ENCODE measurements at places on chromosomes 3 and 15. TPM values are rescaled to one million over a fixed set of nuclear protein-coding genes. Genes with fewer than 3 reads are reported as not detected.

GRCh38 chr15:96272427-96272826 lies 58.1 kb upstream of the NR2F2 start:
- no peak overlapping the region for H3K4me3 ChIP-seq
- no peak for DNase-seq
- no peaks in the 10 kb centered on the region for H3K27me3 ChIP-seq
- H3K27ac ChIP-seq: no peak overlapping the region

GRCh38 chr15:33934396-33934795 lies 33.9 kb upstream of the CHRM5 start:
- H3K36me3 ChIP-seq: no peaks in the 10 kb centered on the region
- DNase-seq: no peak
- no peaks in the 10 kb centered on the region for H3K27me3 ChIP-seq
- H3K27ac ChIP-seq: no peak overlapping the region
- H3K4me1 ChIP-seq: peaks cover 6% of the 10 kb centered on the region

GRCh38 chr3:126711121-126711760 lies 7.2 kb downstream of the CHCHD6 start:
- H3K27ac ChIP-seq: no peak overlapping the region
- no peak for DNase-seq
- no peak overlapping the region for H3K4me3 ChIP-seq
- no peaks in the 10 kb centered on the region for H3K36me3 ChIP-seq
- H3K27me3 ChIP-seq: no peaks in the 10 kb centered on the region

DNA sequence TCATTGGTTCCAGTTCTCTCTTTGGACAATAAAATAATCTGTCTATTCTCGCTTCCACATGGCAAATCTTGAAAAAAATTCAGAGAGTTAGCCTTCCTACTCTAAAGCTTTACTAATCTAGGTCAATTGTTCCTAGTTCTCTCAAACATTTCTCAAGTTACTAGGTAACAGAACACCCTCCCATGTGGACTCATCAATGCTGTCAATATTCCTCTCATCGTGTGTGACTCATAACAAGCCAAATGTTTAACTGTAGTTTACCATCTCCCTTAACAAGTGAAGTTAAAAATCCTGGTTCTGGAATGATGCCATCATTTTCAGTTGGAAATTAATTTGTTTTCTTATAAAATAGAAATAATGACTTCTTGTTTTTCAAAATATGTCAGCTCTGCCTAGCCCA lies 438.6 kb downstream of the ROBO1 start:
- no peaks in the 10 kb centered on the region for H3K27me3 ChIP-seq
- H3K36me3 ChIP-seq: no peaks in the 10 kb centered on the region
- H3K4me3 ChIP-seq: no peak overlapping the region
- no peaks in the 10 kb centered on the region for H3K4me1 ChIP-seq
- DNase-seq: no peak
- no peak overlapping the region for H3K27ac ChIP-seq

DNA sequence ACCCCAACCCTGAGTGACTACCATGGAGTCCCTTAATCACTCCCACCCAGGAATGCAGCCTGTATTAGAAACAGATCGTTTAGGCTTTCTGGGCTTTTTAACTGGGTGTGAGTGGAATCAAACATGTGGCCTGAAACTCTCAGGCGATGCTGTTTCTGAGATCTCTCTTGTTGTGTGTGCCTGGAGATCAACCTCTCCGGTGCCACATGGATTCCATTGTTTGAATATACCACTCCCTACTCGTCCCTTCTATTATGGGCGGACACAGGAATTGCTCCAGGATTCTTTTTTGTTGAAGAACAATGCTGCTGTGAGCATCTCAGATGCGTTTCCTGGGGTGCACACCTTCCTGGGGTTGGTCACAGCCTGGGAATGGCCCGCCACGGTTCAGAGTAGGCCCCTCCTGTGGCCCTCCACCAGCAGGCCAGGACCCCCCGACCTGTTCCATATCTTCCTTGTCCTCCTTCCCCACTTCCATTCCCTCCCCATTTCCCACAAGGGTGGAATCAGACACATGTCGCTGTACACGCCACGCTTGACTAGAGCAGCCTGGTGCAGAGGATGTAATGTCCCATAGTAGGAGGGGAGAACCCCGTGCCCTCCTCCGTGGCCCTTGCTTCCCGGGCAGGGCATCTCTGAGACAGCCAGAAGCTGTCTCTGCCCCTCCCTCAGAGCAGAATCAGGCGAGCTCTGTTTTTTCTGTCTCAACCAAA lies 36.4 kb upstream of the PRR23E start:
- DNase-seq: no peak
- H3K4me1 ChIP-seq: no peaks in the 10 kb centered on the region
- H3K36me3 ChIP-seq: no peaks in the 10 kb centered on the region
- peaks cover 43% of the 10 kb centered on the region for H3K27me3 ChIP-seq
- H3K4me3 ChIP-seq: no peak overlapping the region

GRCh38 chr15:63418811-63419210 lies 37.2 kb upstream of the CA12 start:
- no peaks in the 10 kb centered on the region for H3K36me3 ChIP-seq
- H3K4me1 ChIP-seq: no peaks in the 10 kb centered on the region
- H3K4me3 ChIP-seq: no peak overlapping the region
- H3K27ac ChIP-seq: no peak overlapping the region
- DNase-seq: no peak
- no peaks in the 10 kb centered on the region for H3K27me3 ChIP-seq

DNA sequence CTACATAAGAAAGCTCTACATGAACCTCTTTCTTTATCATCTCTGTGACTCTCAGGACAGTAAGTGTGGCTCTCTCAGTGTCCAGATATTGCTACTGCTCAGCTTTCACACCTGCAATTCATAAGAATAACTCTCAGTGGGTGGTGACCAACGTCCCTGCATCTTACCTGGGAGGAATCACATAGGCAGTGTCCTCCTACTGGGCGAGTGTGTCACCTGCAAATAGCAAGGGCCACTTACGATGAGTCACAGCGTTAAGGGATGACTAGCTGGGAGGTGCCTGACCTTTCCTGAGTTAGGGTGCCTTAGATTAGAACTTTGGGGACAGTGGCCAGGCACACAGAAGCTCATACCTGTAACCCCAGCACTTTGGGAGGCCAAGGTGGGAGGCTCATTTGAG lies 90.8 kb upstream of the C3orf80 start:
- DNase-seq: no peak
- H3K27me3 ChIP-seq: no peaks in the 10 kb centered on the region
- H3K27ac ChIP-seq: no peak overlapping the region
- peaks cover 15% of the 10 kb centered on the region for H3K4me1 ChIP-seq
- H3K4me3 ChIP-seq: no peak overlapping the region

DNA sequence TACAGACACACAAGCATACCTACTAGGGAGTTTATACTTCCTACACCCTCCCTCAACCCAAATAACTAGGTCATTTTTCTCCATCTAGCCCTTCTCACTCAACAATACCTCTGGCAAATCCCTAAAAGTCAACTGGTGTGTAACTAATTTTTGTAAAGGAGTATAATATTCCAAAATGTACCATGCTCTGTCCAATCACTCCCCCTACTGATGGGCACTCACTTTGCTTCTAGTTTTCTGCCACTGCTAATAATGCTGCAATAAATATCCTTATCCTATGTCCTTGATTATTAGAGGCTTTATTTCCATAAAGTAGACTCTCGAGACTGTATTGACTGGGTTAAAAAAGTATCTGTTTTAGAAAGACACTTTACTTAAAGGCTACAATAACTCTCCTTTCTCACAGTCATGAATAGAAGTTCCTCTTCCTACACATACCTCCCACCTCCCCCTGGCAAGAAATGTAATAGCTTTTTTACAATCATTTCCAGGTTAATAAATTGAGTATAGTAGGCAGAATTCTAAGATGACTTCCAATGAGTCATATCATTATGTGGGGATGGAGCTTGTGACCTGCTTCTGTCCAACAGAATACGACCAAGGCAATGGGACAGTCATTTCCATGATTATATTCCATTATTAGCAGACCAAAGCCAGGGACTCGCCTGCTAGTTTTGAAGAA lies 30.0 kb downstream of the SHQ1 start:
- peaks cover 27% of the 10 kb centered on the region for H3K4me1 ChIP-seq
- no peaks in the 10 kb centered on the region for H3K36me3 ChIP-seq
- H3K27me3 ChIP-seq: no peaks in the 10 kb centered on the region
- H3K27ac ChIP-seq: no peak overlapping the region

DNA sequence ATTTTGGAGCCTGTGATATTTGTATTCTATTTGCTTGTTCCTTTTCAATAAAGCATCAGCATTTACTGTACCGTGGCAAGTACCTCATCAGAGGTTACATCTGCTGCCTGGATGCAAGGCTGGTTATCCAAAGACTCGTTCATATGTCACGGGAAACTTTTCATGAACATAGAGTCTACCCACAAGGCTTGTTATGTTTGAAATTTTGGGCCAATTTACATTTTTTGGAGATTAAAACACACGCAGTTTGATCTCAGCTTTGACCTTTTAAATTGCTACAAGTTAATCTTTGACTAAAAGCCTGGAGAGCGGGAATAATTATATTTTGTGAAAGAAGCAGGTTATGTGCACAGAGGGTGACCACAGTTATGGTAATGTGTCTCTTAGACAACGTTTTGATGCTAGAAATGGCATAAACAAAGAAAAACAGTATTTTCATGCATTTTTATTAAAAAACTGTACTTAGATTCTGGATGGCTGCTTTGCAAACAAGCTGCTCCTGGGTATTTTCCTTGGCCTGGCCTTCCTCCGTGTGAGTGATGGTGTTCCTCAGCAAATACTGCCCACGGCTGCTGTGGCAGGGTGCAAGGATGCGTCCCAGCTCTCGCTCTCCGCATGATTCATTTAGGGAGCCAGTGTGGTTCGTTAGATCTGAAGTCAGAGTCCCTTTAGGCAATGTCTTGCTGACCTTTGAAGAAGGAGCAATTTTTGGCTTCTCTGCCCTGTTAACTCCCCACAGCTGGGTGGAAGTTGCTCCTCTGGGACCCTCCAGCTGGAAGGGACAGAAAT lies 27.1 kb downstream of the CHST2 start:
- no peak for DNase-seq
- no peaks in the 10 kb centered on the region for H3K4me1 ChIP-seq
- H3K27ac ChIP-seq: no peak overlapping the region
- H3K27me3 ChIP-seq: no peaks in the 10 kb centered on the region

GRCh38 chr3:7518456-7518855 lies 657.5 kb downstream of the GRM7 start:
- H3K4me1 ChIP-seq: no peaks in the 10 kb centered on the region
- H3K27me3 ChIP-seq: no peaks in the 10 kb centered on the region
- H3K4me3 ChIP-seq: no peak overlapping the region
- H3K27ac ChIP-seq: no peak overlapping the region
- no peak for DNase-seq
- H3K36me3 ChIP-seq: no peaks in the 10 kb centered on the region

- no peak overlapping the region for H3K4me3 ChIP-seq
- H3K27ac ChIP-seq: no peak overlapping the region
- H3K36me3 ChIP-seq: no peaks in the 10 kb centered on the region
- no peak for DNase-seq
Measured at GRCh38 chr3:142127941-142128658, 21.2 kb downstream of the TFDP2 start.

DNA sequence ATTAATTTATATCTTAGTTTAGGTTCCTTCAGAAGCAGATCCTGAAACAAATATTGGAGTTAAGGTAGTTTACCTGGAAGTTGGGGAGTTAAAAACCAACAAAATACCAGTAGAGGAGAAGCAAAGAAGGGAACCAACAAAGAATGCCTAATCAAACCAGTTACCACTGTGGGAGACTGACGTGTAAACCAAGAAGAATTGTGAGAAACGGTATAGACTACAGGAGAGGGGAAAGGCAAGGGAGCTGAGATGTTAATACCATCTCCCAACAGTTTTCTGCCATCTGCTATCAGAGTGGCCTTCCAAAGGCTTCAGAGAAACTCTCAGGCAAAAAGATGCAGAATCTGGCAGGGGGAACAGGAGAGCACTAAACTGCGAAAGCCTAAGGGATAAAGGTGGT lies 53.5 kb downstream of the BFSP2 start:
- H3K27me3 ChIP-seq: no peaks in the 10 kb centered on the region
- H3K4me3 ChIP-seq: no peak overlapping the region
- H3K4me1 ChIP-seq: no peaks in the 10 kb centered on the region
- H3K27ac ChIP-seq: no peak overlapping the region

- peak overlapping the region; percentile 84 for H3K27ac ChIP-seq
- no peak for DNase-seq
- H3K27me3 ChIP-seq: no peaks in the 10 kb centered on the region
- peak overlapping the region; percentile 34 for H3K4me3 ChIP-seq
Measured at GRCh38 chr3:141485641-141486495, 959 bp upstream of the RASA2 start.

GRCh38 chr3:8205881-8206280 lies 295.7 kb upstream of the LMCD1 start:
- H3K4me1 ChIP-seq: no peaks in the 10 kb centered on the region
- no peaks in the 10 kb centered on the region for H3K36me3 ChIP-seq
- DNase-seq: no peak
- H3K4me3 ChIP-seq: no peak overlapping the region
- H3K27me3 ChIP-seq: no peaks in the 10 kb centered on the region

DNA sequence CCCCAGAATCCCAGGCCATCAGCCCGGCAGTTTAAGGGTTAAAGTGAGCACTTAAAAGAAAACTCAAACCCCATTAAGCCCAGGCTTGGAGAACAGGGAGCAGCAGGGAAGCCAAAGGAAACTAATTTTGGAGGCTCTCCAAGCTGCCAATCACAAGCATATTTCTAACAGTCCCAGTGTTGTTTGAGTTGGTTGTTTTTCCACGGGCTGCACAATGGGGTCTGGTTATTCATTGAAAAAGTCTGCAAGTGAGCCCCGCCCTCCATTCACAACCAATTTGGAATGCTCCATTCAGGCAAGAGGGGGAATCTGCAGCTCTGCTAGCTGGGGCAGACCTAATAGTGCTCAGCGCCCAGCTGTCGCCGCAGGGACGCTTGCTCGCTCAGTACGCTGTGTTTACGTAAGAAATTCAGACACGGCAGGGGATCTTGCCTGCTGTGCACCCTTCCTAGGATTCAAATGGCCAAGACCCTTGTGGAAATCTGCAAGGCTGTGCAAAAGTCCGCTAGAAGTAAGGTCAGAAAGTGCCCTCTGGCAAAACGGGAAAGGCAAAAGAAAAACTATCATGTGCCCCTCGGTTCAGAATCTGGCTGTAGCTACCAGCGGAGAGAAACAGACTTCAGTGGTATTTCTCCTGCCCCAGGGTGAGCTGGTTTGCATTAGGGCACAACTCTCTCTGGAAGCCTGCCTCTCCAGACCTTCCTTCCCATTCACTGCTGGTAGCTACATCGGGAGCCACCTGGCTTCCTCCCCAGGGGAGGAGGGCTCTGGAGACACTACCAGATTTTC lies 11.0 kb downstream of the ETV5 start:
- DNase-seq: peak; percentile 76
- no peaks in the 10 kb centered on the region for H3K27me3 ChIP-seq
- H3K27ac ChIP-seq: peak overlapping the region; percentile 37
- no peaks in the 10 kb centered on the region for H3K36me3 ChIP-seq
- H3K4me1 ChIP-seq: peaks cover 63% of the 10 kb centered on the region
- H3K4me3 ChIP-seq: peak overlapping the region; percentile 3

The KIF7 gene
- 2.4 TPM for total RNA-seq

The LEKR1 gene
- 1.6 TPM for total RNA-seq

The VEPH1 gene
- 86.8 TPM for total RNA-seq

The SLC12A1 gene
- total RNA-seq: not detected

The CTDSPL gene
- 46.9 TPM for total RNA-seq

The GPR156 gene
- 0.85 TPM for total RNA-seq

All from left lung (tissue), 14 donors.